Right ventricle myocardium superior (tissue), 1 donor: ENCODE measurements at places on chromosomes 6 and 20. TPM values are rescaled to one million over a fixed set of nuclear protein-coding genes. Genes with fewer than 3 reads are reported as not detected.
A peak's percentile ranks its signal among the peaks of the same experiment; 100 is the strongest.

Gene RRAGD
- 130 TPM for total RNA-seq

Gene TMEM30A
- 40.0 TPM for total RNA-seq

DNA sequence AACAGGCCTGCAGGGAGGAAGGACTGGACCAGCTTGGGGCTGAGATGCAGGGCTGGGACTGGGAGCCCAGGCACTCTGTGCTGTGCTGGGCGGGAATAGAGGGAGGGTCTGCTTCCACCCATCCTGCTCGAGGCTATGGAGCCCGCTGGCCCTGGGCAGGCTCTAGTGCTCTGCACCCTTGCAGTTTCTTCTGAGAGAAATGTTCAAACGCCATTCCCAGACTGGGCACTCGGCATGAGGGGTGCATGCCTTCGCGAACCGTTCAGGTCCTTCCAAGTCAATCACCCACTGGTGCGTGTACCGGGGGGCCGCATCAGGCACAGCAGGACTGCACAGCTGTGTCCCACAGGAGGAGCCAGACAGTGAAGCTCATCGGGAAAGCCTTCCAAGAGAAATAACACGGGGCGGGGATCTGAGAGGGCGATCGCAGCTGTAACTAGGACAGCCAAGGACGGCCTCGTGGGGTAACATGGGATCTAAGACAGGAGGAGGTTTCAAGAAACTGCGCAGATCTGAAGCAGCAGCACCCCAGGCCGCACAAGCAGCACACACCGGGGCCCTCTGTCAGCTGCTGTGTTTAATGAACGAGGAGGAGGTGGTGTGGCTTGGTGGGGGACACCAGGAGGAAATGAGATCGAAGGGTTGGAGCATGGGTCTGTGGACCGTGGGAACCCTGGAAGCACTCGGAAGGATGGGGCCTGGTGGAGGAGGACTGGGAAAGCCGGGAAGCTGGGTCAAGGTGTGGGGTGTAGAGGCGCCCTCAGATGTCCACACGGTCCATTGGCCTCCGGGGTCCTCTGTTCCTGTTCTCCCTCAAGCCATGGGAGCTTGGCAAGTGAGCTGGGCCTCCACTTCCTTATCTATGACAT, 26.1 kb upstream of the PYGB start:
- DNase-seq = peak; percentile 71

DNA sequence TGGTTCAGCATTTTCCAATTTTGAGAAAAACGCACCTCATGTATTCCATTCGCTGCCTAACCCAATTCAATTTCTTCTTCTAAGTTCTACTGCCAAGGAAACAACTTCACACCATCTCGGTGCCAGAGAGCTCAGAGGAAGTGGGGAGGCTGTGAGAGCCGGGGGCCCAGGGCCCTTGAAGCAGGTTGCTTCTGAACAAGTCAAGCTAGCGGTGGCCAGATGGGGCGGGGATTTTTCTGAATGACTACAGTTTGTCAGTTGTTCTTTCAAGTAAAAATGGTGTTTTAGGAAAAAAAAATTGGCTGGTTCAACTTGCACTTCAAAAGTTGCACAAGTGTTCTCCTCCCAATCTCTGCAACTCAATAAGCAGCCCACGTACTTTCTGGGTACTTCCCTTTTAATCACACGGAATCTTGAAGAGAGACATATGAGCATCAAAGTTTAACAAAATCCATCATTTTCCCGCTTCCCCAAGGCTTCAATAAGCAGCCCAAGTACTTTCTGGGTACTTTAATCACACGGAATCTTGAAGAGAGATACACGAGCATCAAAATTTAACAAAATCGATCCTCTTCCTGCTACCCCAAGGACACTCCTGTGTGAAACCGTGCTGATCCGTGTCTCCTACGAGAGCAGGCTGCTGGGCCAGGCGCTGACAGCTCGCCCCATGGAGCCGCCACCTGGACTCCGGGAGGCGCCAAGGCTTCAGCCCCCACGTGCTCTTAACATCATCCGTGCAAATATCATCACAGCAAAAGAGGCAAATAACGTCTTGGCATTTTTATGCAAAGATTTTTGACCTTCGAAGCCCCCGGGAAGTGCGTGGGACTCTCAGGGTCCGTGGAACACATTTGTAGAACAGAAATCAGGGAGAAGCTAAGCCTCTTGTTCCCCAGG, 186.7 kb upstream of the PDE10A start:
- DNase-seq = peak; percentile 70

Gene IER3
- 11.4 TPM for total RNA-seq

GRCh38 chr6:158849899-158850806, 31.0 kb upstream of the EZR start:
- DNase-seq = no peak

GRCh38 chr6:16512544-16513290, 248.5 kb downstream of the ATXN1 start:
- no peak for DNase-seq

DNA sequence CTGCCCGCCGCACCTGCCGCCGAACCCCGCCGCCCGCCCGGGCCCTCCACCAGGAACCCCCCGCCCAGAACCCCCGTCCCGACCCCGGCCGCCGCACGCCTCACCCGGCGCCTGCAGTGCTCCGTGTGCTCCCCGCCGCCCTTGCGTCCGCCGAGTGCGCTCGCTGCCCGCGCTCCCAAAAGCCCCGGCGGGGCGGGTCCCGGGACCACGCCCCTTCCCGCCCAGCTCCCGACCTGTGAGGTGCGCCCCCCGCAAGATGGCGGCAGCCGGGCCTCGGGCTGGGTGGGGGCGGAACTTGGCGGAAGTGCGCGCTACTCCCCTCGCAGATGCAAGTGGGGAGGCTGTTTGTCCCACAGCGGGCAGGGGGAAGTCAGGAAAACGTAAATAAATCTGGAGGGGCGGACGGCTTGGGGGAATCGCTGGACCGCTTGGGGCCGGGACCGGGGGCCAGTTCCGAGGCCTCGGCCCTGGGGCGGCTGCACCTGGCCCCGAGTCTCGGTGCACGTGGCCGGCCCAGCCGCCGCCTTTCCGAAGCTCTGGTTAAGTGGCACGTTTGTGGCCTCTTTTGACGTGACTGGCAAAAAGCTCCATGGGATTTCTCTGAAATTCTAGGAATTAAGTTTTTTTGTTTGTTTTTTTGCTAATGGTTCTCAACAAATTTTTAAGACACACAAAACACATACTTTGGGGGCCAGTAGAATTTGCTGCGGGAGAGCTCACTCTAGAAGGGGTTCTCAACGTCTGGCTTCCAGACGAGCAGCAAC, at the start of gene EZR:
Gene EZR, minus strand, starts transcription at position 156 of the 764 bp plus-strand sequence. CDS start 1,275 bp downstream, outside the sequence.
- peak; percentile 89 for DNase-seq

- no peak for DNase-seq
Measured at GRCh38 chr6:45679631-45680030, 301.9 kb upstream of the SUPT3H start.

DNA sequence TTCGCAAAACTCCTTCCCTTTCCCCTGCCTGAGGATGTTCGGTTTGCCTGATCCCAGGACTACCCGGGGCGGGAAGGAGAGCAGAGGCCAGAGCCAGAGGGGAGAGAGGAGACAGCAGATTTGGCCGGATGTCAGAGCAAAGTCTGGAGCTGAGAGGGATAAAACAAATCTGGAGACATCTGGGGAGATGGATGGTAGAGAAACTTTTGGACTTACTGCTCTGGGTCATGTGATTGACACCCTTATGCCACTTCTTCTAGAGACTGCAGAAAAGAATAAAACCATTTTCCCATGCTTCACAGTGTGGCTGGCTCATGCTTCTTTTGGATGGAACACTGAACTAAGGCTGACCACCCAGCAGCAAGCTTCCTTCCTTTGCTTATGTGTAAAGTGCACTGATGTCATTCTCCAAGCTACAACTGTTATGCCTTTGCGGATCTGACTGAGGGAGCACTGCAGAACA, 174.7 kb downstream of the FOXC1 start:
- DNase-seq = no peak

DNA sequence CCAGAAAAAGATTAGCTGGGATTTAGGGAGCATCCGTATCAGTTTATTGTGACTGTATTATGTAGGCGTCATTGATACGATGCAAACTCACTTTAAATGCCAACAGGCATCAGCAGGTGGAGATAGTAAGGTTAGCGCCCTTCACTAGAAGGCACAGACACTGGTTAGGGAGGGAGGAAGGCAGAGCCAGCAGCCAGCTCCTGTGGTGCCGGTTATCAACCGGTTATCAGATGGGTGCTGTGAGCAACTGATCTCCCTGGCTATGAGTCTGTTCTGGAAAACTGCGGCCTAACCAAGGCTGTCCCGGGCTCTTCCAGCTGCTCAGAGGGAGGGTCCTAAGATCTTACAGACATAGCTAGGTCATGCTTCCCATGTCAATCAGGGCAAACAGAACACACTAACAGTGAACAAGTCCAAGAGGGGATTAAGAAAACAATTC, 47.5 kb upstream of the CD93 start:
- no peak for DNase-seq

DNA sequence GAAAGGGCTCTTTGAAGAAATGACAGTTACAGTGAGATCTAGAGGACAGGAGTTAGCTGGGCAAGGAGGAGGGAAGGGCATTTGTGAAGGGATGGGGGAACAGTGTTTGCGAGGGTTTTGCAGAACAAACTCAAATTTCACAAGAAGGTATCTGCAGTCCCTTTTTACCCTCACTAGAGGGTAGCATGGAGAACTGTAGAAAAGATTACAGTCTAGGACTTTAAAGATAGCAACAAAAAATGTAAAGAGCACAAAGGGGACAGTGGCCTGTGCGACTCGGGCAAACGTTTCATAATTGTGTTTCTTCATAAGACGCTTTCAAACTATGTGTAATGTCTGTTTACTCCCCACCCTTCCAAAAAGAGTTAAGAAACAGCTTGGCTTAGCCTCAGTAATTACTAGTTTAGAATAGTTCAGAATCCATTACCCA, 21.2 kb upstream of the ASXL1 start:
- DNase-seq = no peak

DNA sequence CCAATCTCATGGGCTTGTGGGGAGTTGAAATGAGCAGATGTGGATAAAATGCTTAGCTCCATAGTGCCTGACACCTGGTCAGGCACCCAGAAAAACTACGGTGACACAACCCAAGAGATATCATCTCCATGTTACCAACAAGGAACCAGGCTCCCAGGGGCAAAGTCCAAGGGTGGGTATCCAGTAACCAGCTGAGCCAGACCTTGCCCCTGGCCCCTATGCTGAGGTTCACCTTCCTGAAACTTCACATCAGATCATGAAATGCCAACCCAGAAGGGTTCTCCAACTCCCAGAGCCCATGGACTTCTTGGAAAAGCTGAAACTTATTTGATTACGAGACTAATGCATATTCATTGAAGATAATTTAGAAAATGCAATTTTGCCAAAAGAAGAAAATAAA, 141.8 kb upstream of the KCNG1 start:
- no peak for DNase-seq

DNA sequence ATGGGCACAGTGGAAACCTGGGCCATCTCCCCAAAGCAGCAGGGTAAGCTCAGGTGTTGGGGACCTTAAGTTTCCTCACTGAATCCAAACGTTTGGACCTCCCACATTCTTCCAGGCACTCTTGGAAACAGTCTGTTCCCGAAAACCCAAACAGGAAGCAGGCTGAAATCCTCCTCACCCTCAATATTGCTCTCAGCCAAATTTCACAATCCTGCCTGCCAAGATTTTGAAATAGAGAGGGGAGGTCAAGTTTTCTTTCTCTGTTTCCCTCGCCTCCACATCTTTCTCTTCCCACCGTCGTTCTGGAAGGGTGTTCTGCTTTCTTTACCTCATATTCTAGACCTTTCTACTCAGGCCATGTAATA, 392.0 kb upstream of the SASH1 start:
- DNase-seq = no peak

DNA sequence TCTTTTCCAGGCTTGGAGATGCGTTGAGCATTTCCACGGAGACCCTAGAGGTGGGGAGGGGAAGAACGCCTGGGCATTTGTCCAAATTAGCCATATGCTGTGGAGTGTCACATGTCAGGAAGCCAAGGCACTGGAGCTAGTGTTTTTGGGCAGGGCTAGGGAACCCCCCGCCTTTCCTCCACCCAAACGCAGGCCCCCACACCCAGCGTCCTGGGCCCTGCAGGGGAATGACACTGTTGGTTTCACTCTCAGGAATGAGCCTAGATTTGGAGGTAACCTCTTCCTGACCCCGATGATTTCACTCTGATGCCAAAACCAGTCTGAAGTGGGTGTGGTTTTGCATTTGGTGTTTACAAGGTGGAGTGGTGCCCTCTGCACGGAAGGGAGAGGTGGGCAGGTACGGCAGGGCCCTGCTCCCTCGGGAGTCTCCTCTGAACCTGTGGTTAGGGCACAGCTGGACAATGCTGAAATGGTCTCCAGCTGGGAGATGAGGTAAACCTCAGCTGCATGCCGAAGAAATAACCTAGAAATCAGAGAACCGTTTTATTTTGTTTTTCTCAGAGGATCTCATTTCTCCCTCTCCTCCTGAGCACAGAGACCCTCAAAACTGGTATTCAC, 29.5 kb downstream of the MTHFD1L start:
- no peak for DNase-seq

Gene OVOL2
- not detected for total RNA-seq

Gene LAMP5
- total RNA-seq = not detected

DNA sequence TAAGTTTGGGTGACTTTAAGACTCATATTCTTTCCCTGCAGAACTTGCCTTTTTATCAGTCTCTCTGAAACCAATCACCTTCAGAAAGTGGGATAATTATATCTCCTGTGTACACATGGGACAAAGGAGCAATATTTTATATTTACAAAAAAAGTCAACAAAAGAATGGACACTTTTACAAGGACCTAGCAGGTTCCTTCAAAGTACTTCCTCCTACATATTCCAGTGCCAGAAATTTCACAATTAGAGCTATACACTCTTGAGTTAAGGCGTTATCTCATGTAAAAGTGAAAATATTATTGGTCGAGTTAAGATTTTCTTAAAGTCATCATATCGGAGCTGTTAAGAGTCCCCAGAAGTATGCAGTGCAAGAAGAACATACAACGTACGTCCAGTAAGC, 98.9 kb upstream of the MAFB start:
- DNase-seq = no peak

DNA sequence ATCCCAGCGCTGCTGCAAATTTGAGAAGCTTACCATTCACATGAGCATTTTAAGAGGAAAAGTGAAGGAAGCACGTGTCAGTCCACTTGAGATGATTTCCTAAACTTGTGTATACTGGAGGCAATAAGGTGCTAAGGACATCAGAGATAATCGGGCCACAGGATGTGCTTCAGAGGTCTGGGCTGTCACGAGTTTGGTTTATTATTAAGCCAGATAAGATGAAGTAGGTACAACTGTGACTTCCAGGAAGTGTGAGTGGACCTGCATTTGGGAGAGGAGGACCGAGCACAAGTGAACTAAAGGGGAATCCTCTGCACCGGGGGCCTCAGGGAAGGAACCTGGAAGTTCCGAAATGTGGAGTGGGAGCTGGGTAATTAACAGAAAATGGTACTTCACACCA, 1.4 kb downstream of the SAMD5 start:
- DNase-seq = no peak

GRCh38 chr20:1533059-1533458, 24.4 kb downstream of the SIRPD start:
- DNase-seq = no peak

Gene SAPCD1
- 0.86 TPM for total RNA-seq

Gene SSTR4
- total RNA-seq = not detected

- DNase-seq = no peak
Measured at GRCh38 chr6:44564906-44565524, 177.5 kb downstream of the CDC5L start.
